Stimulated activated CD4-positive, alpha-beta T cell treated with anti-CD3 and anti-CD28 coated beads, TNF-alpha, amount 100 ng/mL, for 4 hours (primary cell): ENCODE measurements at places on chromosomes 7 and 10.

- DNase-seq = no peak
These were observed 63.0 kb downstream of the VAX1 start for GRCh38 chr10:117075064-117075463.

DNA sequence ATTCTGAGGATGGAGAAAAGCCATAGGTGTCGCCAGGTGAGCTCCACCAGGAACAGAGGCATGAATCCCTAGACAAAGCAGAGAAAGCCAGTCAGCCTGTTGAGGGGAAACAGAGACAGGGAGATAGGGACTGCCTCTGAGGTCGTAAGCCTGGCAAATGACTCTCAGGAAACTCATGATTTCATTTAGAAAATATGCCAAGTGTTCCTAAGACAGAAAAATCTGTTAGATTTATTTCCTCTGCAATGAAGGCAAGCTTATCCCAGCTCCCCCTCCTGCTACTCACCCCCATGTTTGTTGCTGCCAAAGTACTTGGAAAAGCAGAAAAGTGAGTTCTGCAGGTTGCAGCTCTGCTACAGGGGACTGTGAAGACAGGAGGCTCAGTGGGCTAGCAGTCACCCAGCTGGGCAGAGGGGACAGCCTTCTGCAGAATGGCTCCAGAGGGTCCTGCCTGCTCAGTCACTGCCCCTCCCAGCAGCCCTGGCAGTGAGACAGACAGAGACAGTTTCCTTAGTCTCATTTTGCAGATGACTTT, 184.3 kb downstream of the ADRA2A start:
- no peak for DNase-seq

DNA sequence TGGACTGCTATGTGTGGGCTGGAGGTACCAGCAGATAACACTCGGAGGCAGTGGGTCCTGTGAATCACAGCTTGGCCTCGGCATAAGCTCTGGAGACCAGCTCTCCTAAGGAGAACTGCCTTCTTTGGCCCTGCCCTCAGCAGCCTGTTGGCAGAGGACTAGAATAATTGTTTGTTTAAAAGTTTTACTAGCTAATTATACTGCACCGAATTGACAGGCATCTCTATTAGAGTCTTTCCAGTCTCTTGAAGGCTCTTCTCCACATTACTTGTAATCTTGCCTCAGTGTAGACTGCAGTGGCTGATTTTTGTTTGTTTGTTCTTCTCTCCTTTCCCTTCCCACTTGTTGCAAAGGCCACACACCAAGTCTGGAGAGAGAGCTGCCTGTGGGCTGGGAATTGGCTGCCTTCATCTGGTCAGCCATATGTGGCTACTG, 183.2 kb downstream of the AUTS2 start:
- DNase-seq = no peak

GRCh38 chr10:87531908-87532622, 27.4 kb downstream of the MINPP1 start:
- DNase-seq = no peak

DNA sequence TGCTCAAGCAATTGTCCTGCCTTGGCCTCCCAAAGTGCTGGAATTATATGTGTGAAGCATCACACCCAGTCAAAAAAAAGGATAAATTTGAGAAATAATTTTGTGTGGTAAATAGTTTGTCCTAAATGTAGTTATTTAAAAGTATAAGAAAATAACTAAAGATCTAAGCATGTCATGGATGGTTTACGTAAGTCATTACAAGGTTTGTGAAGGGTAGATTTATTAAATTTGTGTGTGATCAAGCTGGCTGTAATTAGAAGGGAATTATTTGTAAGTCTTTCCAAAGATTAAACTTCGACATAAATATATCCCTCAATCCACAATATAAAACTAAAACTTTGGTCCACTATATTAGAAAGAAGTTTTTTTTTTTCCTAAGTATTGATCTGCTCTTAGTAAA, 28.6 kb downstream of the ORC5 start:
- DNase-seq = no peak

GRCh38 chr7:102942181-102942866, 29.5 kb downstream of the LRRC17 start:
- no peak for DNase-seq

GRCh38 chr7:5470816-5471215, 47.2 kb upstream of the TNRC18 start:
- no peak for DNase-seq

DNA sequence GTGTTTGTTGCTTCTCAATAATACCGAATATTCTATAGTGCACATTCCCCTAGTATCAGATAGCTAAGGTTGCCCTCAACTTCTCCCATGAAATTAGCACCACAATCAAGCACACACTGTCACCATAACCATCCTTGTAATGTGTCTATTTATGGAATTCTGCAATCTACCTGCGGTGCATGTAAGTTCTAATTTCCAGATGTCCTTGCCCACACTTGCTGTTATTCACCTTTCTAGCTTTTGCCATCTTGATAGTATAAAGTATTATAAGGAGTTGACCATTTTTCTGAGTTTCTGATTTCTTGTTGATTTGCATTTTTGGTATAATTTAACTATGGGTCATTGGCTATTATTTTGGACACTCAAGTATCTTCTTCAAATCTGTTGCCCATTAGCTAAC, 490.1 kb upstream of the GALNT17 start:
- no peak for DNase-seq

DNA sequence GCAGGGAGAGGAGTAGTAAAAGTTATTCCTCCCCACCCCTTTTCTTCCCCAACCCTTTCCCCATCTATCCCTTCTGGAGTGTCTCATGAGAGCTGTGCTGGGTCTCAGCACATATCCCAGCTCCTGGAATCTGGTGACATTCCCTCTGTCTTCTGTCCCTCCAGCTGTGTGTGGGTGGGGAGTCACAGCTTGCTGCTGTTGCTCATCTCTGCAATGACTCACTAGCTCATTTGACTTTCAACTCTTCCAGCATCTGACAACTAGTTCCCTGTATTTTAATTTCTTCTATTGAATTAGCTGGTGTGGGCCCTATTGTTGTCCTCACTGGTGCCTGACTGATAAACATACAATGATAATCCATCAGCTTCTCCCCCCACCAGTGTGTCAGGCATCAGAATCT, 198.9 kb upstream of the AUTS2 start:
- DNase-seq = no peak

DNA sequence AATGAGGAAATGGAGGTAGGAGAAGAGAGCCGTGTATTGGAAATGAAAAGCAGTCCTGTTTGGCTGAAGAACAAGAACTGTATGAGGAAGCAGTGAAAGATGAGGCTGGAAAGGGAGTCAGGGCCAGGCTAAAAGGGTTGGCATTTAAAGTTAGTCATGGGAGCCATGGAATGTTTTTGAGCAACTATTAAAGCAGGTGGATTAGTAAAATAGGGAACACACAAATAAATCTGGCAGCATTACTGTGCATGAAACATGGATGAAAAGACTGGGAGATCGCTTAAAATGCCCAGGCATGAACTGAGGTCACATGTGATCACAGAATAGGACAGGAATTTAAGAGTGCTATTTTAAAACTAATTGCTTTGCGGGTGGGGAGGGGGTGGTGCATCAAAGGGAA, 1.4 kb upstream of the IFRD1 start:
- DNase-seq = no peak

- DNase-seq = no peak
These were observed 19.1 kb downstream of the SUFU start for GRCh38 chr10:102522874-102523249.

DNA sequence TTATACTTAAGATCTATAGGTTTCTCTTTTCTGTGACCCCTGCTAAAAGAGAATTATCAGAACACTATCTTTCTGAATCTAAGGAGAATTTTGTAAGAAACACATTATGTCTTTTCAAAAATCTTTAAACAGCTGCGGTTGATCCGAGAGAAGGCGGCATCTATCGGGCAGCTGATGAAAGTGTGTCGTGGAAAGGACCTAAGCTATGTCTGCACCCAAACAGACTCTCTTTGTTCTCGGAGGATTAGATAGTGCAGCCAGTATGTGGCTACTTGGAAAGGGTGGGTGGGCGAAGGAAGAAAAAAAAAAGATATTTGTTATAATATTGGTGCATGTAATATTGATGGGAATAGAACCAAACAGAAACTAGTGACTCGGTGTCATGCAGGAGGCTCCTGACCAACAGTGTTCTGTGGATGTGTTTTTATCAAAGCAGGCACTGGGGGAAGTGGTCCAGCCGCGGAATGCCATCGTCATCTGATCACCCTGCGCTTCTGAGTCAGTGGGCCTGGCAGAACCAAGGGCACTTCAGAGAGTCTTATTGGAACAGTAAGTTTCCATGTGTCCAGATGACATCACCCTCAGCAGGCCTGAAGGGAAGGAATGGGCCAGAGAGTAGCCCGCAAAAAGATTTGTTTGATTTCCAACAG, 509.7 kb upstream of the AKR1E2 start:
- DNase-seq = no peak

- no peak for DNase-seq
These were observed 7.0 kb upstream of the MMP21 start for GRCh38 chr10:125782616-125783015.

DNA sequence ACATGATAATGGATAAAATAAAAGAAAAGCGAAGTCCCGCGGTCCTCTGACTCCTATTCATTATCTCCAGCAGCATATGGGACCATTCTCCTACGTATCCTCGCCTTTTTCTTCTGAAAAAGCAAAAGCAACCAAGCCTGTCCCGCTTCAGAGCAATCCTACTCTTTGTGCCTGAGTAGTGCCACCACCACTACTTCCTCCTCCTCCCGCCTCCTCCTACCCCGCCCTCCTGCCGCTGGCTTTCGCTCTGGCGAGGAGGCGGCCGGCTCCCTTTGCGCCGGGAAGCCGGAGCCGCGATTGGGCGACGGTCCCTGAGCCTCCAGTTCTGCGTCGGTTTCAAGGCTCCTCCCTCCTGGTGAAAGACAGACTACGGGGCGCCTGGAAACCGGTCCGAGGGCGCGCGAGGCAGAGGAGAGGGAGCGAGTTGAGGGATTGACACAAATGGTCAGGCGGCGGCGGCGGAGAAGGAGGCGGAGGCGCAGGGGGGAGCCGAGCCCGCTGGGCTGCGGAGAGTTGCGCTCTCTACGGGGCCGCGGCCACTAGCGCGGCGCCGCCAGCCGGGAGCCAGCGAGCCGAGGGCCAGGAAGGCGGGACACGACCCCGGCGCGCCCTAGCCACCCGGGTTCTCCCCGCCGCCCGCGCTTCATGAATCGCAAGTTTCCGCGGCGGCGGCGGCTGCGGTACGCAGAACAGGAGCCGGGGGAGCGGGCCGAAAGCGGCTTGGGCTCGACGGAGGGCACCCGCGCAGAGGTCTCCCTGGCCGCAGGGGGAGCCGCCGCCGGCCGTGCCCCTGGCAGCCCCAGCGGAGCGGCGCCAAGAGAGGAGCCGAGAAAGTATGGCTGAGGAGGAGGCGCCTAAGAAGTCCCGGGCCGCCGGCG, at the start of gene FZD1:
TSS of gene FZD1 (plus strand) at position 388 of the 878 bp plus-strand sequence. CDS start at position 836, 448 bp downstream.
- DNase-seq = peak; percentile 23

- no peak for DNase-seq
These were observed 27.8 kb downstream of the FAM53B start for GRCh38 chr10:124716369-124716768.

- no peak for DNase-seq
These were observed 153.5 kb downstream of the PARD3 start for GRCh38 chr10:34661580-34661979.

DNA sequence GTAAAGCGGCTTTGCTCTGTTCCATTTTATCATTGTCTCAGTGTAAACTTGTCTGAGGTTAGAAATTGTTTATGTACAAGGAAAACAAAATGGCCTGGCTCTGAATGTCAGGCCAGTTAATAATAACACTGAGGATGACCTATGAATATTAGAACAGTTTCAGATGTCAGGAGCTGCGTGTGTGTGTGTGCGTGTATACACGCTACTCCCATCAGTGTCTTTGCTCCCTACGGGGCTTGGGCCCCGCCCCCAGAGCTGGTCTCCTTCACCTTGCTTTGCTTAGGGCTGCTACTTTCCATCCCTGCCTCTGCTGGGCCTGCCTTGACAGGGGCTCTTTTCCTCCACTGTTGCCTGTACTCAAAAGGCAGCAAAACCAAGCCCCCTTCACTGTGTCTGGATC, 142.3 kb upstream of the BET1 start:
- DNase-seq = no peak

GRCh38 chr7:141651417-141651816, 50.5 kb downstream of the DENND11 start:
- no peak for DNase-seq

DNA sequence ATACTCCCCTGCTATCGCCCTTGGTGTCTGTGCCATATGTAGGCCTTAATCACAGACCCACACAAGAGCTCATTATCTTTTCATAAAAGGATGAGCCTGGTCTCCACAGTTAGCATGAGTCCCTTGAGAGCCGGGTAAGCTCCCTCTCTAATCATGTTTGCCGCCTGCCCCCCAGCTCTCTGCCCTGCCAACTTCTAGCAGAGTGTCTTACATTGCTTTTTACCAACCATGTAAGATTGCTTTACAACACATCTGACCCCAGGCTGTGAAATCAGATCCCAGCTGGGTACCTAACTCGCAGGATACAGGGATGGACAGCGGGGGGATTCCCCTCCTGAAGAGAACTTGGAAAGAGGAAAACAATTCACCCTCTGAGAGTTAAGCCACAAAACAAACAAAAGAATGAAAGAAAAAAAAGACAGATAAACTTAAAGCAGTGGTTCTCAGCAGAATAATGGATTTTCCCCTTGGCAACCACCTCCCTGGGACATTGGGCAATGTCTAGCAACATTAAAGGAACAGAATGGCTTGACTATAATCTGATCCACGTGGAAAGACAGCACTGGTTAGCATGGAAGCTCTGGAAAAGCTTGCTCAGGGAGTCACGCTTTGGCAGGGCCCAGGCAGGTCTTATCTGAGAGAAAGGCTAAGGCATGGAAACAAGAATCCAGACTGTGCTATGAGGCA, 39.4 kb upstream of the ATOH7 start:
- no peak for DNase-seq

DNA sequence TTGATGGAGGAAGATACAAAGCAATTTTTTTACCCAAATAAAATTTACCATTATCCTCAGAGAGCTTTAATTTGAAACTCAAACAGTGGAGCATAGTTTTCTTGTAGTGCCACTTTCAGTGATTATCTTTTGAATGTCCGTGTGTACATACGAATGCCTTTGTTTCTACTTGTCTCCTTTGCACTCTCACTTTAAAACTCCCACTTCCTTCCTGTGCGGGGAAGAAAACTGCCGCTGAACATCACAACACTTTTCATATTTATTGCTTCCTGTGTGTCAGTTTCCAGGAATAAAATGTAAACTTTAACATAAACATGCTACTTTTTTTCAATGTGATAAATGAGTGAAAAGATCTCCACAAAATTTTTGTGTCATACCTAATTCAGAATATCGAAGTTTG, 102.4 kb downstream of the SEMA3A start:
- DNase-seq = no peak

GRCh38 chr10:97220355-97220754, 34.6 kb upstream of the SLIT1 start:
- no peak for DNase-seq

DNA sequence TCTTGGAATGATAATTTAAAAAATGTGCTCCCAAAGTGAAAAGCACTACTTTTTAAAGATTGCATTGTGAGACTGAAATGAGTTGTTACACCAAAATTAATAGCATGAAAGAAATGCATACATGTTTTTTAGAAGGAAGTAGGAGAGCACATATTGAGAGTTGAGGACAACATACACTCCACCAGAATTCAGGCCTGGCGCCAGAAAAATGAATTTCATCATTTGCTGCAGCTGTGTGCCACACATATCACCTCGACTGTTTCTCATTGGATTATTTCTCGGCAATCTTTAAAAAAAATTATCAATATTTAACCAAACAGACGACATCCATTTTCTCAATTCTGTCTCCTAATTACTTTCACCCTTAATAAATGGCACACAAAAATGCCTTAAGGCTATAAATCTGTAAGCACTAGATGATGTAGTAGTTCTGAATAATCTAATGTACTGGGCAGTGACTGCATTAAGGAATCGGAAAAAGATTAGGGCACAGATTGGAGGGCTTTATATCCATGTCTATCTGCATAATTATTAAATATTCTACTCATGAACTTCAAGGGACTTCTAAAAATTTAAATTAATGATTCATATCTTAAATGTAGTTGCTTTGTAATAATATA, 590.4 kb downstream of the NXPH1 start:
- DNase-seq = no peak
